Stimulated activated CD8-positive, alpha-beta memory T cell treated with anti-CD3 and anti-CD28 coated beads, Interleukin-7, amount 100 ng/mL, for 1 hour (primary cell): ENCODE measurements at places on chromosomes 3 and 15.

- no peak for DNase-seq
Measured at GRCh38 chr3:190089711-190090110, 31.0 kb downstream of the P3H2 start.

- no peak for DNase-seq
Measured at GRCh38 chr15:51302480-51302879, 35.9 kb downstream of the CYP19A1 start.

DNA sequence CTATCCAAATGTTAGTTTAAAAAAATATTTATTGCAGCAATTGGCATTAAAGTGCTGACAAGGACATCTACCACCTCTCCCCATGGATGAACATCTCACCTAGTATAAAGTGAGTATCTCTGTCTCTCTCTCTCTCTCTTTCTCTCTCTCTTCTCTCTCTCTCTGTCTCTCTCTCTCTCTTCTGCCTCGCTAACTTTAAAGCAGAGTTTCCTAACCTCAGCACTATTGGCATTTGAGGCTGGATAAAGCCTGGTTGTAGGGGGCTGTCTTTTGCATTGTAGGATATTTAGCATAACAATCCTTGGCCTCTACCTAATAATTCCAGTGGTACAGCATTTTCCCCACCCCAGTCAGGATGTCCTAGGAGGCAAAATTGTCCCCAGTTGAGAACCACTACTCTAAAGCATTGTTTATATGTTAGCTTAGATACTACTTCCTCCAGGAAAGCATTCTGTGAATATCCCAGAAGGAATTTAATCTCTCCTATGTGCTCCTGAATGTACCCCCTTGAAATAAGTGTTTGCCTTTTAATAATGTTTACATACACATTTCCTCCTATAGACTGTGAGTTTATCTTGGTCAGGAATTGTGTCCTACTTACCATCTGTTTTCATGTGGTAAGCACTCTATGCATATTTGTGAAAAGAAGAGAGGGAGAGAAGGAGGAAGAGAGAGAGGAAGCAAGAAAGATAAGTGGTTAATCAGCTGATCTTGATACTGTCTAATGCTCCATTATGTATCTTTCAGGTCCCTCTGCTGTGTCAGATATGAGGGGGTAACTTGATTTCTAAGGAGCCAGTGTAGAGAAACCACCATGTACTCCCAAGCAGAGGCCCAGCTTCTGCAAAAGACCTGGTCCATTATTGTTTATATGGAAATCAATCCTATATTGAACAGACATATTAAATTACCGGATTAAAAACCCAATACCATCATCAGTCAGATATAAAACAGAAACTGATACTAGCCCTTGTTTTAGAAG is 346.6 kb downstream of the RBMS3 start:
- DNase-seq, result no peak

DNA sequence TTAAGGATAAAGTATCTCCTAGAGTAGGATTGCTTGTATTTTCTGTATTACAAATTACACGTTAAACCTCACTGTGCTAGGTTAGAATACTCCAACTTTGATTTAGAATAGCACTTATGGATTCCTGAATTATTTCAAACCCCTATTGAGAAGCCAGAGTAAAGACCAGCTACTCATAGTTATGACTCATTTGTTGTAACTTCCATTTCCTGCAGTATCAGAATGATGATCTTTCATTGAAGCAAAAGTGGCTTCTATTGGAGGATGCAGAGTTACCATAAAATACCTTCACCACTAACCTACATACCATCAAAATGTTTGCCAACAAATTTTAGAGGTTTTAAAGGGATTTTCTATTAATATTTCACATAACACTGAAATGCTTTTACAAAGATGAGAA is 1322.7 kb upstream of the ALCAM start:
- no peak for DNase-seq

DNA sequence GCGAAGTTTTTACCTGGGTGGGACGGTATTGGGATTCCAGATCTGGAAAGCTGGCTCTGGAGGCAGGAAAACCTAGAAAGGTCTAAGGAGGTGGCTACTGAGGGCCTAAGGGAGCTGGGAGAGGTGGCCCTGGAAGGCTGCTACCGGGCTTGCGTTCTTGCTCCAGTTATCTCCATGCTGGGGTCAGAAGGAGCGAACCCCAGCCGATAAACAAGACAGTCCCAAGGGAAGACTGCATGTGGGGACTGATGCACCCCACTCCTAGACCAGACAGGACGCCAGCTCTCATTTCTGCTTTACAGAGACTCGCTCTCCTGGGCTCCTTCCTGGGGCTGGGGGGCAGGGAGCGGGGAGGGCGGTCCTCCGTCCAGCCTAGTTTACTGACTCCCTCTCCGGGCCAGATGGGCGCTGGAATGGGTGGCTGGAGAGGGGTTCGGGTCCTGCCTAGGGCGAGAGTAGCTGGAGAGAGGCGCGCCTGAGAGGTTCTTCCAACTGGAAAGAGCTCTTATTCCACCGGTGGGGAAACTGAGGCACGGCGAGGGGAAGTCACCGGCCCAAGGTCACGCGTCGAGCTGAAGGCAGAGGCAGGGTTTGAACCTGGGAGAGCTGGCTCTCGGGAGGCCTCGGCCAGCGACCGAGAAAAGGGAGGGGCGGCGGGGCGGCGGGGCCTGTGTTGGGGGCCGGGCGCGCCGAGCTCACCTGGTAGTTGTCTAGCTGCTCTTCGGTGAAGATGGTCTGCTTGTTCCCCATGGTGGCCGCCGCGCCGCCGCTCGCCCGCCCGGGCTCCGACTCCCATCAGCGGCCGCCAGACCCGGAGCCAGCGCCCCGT is 565 bp downstream of the CIB2 start:
- no peak for DNase-seq
